ENCODE measurements at places on chromosomes 12 and 14. TPM values are rescaled to one million over a fixed set of nuclear protein-coding genes. Genes with fewer than 3 reads are reported as not detected.

Gene LRFN5
- not detected for total RNA-seq

Gene RTN1
- total RNA-seq, result not detected

Gene SLC39A9
- total RNA-seq, result 62.2 TPM

Gene CEBPE
- not detected for total RNA-seq

Gene NPAS3
- not detected for total RNA-seq
